ENCODE measurements at places on chromosomes 12 and 14. TPM values are rescaled to one million over a fixed set of nuclear protein-coding genes. Genes with fewer than 3 reads are reported as not detected.

DNA sequence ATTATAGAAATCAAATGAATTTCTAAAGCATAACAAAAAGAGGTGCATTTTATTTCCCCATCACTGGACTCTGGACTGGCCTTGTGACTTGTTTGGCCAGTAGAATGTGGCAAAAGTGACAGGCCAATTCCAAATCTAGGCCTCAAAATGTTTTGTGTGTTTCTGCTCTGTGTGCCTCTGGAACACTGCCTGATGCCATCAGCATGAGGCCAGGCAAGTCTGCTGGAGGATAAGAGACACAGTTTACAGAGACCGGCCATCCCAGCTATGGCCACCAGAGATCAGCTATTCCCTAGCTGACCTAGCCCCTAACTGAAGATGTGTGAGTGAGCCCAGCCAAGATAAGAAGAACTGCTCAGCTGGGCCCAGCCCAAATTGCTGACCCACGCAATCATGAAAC lies 32.9 kb downstream of the ASCL1 start:
- DNase-seq: no peak

DNA sequence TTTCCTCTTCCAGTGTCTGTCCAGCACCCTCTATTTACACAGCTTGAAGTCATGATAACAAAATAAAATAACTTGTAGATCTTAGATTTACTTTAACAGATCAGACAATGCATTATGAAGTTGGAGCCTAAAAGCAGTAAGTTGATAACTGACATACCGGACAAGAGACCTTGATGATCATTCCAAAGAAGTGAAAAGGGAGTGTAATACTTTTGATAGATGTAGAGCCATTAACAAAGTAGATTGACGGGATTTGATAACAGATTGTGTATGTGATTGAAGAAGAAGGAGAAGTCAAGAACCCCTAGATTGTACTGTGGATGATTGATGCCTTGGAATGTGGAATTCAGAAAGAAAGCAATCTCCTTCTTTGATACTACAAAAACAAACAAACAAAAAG lies 403.8 kb upstream of the MGAT4C start:
- DNase-seq: no peak

Gene KIF26A
- 3.7 TPM for total RNA-seq

Gene MORN3
- 0.69 TPM for total RNA-seq

DNA sequence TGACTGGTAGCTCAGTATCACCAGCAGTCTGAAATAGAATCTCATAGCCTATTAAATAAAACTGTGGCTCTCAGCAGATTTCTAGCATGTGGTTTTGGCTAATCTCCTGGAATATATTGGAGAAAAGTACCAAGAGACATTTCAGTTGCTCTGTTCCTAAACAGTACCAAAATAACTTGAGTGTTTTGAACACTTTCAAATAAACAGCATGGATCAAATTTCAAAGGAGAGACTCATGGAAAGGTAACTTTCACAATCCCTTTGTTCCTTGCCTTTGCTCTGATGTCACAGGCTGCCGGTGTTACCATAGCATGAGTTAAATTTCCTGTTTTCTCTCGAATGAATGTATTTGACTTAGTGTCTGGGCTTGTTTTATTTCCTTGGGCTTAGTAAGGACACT lies 3.4 kb downstream of the ARG2 start:
- no peak for DNase-seq

Gene KCNJ8
- total RNA-seq: 15.0 TPM

- no peak for DNase-seq
Observed at GRCh38 chr14:99803106-99803775, 10.0 kb downstream of the EML1 start.

DNA sequence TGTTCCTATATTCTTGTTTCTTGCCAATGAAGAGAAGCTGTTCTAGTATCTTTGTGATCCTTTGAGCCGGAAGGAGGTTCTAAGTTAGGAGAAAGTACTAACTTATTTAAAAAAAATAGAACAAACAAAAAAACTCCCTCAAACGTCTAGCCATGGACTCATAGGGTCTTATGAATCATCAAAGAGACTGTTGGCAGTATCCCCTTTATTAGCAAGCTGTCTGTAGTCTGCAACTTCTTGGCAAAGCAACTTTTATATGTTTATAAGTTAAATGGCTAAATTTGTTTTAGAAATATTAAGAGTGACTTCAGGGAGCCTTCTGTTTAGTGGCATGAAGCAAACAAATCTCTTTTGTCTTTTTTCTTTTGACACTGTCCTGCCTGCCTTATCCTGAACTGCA lies 291.9 kb downstream of the FUT8 start:
- DNase-seq: no peak

DNA sequence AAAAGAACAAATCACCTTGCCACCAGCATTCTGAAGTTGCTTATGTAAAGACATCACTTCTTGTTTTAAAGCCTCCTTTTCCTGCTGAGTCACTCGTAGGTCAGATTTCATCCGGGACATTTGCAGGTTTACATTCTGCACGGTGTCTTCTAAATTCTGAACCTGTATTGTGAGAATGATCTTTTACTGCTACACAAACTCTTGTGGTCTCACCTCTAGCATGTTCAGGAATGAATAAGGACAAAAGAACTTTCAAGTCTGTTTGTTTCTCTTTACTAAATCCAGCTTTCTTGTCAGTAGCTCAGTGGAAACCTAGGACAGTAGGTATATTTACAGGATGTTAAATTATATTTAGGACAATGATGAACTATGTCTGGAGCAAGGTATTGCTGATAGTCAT lies 73.5 kb upstream of the SAV1 start:
- no peak for DNase-seq
